Stimulated activated CD4-positive, alpha-beta T cell treated with anti-CD3 and anti-CD28 coated beads, Interleukin-1b, Interleukin-23, amount 100 ng/mL, for 48 hours (primary cell): ENCODE measurements at places on chromosomes 2 and 18.

DNA sequence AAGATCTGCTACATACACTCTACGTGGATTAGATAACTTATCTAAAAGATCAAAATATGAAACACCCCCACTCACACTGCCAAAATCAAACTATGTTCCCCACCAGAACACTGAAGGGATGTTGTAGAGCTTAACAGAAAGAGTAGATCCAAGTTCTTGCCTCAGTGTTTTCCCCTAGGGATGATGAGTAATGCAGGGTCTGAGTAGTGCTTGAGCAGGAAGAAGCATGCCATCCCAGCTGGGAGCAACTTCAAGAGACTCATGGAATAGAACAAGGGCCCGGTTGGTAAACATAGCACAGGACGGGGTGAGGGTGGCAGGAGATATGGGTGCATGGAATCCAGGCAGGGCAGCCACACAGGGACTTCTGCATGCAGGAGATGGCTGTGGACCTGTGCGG, 74.3 kb downstream of the SNTG2 start:
- DNase-seq, result no peak

GRCh38 chr18:69161383-69162028, 239.2 kb upstream of the DOK6 start:
- no peak for DNase-seq

- no peak for DNase-seq
Measured at GRCh38 chr2:180520206-180520605, 460.2 kb upstream of the UBE2E3 start.

DNA sequence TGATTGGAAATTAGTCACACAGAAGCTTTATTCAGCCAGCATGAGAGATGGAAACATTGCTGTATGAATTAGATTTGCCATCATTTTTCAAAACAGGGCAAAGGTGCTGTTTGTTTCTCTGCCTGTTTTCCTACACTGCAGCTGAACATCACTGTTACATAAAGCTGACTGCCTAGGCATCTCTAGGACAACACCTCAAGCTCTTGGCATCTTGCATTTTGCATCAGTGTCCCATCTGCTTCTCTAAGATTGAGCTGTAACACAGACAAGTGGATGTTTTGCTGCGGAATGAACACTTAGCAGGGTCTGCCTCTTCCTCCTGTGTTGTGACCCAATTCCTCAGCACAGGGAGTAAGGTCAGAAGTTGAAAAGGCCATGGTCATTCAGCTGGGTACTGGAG, 4.9 kb downstream of the CCT7 start:
- no peak for DNase-seq

- no peak for DNase-seq
Measured at GRCh38 chr2:28995765-28996750, 15.0 kb downstream of the TOGARAM2 start.

- DNase-seq, result no peak
Measured at GRCh38 chr2:151111599-151112278, 149.9 kb downstream of the RBM43 start.

DNA sequence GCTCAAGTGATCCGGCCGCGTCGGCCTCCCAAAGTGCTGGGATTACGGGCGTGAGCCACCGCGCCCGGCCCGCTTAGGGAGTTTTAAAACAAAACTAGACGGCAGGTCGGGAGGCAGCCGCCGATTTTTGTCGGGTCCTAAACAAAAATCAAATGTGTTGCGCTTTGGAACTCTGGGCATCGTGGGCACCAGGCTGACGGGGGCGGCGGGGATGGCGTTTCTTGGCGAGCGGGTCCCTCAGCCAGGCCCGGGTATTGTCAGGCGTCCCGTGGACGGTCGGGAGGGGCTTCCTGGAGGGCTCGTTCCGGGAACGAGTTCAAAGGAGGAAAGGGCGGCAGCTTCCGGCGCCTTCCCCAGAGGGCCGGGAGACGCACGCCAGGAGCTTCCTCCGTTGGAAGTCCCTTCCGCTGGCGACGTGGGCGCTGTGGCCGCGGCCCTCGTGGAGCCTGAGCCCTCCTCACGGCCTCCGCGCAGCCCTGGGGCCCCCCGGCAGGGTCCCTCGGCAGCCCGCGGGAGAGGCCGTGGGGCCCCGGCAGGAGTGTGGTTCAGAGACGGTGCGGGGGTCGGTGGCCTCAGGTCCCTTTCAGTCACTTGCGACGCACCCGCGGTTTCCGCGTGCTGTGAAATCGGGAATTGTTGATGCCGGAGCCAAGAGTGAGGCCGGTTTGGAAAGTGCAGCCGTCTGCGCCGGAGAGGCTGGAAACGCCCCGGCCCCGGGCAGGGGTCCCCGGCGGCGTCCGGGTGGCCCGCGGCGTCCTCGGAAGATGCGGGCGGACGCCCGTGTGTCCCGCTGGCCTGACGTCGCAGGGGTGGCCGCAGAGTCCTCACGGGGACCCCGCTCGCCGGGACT, 59.3 kb downstream of the EMILIN2 start:
- DNase-seq, result peak; percentile 51

GRCh38 chr2:207252979-207253645, 87.4 kb upstream of the KLF7 start:
- DNase-seq, result no peak

GRCh38 chr2:235230821-235231601, 262.8 kb upstream of the AGAP1 start:
- no peak for DNase-seq

DNA sequence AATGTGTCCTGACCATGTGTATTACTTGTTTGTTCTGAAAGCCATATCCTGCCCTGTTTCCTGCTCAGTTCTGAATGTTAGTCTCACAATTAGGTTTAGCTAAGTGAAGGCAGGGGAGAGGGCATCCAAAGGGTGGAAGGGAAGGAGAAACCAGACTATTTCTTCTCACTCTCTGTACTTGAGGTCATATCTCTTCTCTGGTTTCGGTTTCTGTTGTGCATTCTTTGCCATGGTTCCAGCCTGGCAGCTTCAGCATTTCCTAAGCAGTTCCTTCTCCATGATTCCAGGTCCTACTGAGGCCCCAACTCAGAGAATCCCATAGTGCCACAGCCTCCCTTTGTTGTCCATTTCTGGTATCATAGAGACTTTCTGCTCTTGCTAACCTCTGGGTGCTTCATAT, 40.3 kb upstream of the HNMT start:
- DNase-seq, result no peak

- peak; percentile 57 for DNase-seq
Measured at GRCh38 chr18:657311-658000, at the start of gene TYMS. TSS of gene TYMS (plus strand) at chr18:657653. CDS start at chr18:657743, 90 bp downstream.

DNA sequence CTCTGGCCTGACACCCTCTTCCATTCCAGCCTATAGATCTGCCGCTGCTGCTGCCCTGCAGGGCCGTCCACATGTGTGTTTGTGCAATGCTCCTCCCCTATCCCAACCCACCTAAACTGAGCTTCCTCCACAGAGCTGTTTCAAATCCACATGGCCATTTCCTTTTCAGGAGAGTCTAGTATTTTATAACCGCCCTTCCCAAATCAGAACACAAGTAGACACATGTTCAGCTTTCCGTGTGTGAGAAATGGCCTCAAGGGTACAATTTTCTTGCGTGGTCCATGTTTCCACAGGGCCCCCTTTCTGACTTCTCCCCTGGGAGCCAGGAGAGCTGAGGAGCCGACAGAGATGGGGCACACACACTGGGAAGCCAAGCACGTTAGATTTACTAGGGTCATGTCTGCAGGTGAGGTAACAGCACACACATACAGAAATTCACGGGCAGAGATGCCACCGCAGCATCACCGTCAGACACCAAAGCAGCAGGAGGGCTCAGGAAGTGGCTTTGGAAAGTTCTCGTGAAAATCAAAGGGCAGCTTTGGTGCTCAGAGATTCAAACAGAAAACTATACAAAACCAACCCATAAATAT, 102.9 kb upstream of the TGFA start:
- DNase-seq, result peak; percentile 25

- no peak for DNase-seq
Measured at GRCh38 chr18:63472380-63472779, 4.4 kb upstream of the SERPINB5 start.

- no peak for DNase-seq
Measured at GRCh38 chr2:111640480-111640879, 243.5 kb downstream of the ANAPC1 start.

DNA sequence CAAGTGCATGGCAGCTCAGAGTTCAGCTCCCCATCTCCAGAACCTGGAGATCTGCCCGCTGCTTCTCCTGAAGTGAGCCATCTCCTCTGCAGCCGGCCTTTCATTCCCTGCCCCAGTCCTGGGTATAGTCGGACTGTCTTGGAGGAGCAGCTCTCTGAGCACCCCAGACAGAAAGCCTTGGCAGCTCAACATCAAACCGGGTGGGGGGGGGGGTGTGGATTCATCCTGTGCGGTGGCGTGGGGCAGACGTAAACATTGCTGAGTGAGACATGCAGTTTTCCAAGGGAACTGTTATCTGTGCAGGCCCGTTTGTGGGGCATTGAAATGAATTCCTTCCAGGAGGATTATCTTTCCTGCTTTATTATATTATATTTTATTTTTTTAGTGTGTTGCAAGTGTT, 125.9 kb upstream of the MYCN start:
- DNase-seq, result no peak

DNA sequence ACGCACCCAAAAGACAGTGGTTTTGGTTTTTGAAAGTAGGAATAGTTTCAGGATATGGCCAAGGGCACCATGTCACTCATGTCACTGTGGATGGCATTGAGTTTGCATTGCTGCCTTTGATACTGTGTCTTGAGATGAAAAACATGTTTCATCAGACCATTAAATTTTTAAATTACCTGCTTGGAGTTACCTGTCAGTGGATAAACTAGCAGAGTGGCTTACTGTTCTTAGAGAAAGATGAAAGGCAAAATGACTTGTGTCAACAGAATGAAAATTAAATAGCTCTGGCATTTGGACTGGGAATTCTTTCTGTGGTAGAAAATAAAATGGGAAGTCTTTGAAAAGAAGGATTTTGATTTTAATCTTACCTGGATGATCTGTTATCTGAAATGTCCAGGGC, 386 bp downstream of the ICOS start:
- no peak for DNase-seq

DNA sequence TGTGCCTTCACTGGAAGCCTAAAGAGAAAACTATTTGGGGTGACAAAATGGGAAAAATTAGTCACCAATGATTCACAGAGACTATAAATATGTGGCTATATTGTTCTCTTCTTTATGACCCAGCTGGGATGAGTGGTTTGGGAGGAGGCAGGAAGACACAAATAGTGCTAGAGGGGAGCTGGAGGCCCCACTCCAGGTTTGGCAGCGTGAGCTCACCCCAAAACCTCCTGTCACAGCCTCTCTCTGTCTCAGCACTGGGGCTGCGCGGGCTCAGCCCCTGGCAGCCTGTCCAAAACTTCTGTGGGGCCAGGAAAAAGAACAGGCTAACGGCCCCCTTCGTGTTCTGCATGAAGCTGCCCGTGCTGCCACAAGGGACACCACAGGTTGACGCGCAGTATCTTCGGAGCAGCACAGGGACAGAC, 73.2 kb upstream of the LCLAT1 start:
- no peak for DNase-seq

DNA sequence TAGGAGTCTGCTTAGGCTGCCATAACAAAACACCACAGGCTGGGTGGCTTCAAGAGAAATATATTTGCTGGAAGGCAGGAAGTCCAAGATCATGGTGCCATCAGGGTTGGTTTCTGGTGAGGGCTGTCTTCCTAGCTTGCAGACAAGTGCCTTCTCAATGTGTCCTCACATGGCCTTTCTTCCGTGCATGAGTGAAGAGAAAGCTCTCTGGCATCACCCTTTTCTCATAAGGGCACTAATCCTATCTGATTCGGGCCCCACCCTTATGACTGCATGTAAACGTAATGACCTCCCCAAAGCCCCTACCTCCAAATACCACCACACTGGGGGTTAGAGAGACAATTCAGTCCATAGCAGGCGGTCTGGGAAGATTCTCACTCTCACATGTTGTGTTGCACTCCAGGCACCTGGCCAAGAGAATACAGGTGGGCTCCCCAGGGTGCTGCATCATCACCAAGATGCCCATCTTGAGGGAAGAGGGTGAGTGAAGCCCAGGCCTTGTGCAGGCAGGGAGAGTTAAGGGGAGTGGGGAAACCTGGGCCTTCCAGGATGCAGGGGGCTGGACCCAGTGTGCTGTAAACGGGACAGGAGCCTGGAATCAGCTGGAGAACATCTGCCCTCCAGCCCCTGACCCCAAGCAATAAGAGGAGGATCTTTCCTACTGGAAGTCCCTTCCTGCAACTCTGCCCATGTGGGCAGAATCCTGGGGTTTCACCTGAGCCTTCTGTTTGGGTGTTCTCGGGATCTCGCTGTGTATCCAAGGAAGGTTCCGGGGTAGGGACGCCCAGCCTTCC, 10.2 kb downstream of the CATIP start:
- no peak for DNase-seq
